ENCODE measurements at places on chromosomes 3 and 15.

DNA sequence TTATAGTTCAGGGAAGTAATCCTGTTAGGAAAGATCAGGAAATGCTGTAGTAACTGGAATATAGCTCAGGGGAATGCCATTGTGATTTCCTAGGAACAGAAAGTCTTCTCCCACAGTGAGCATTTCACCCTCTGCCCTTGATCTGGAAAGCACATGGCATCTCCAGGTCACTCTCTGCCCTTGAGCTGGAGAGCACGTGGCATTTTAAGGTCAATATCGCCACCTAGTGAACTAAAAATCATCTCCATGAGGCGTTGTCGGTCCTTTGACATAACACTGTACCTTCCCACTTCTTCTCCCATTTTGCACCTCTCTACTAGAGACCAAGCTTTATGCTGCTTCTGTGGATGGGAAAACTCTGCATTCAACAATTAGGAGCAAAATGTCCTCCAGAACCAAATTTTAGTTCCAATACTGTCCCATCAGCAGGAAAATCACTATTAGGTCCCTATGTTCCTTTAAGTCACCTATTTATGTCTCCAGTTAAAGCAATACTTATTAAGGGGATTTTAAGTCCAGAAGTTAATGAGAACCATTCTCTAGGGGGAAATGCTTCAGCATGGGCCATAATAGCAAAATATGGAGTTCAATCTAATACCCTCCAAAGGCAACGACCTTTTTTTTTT lies 54.7 kb upstream of the GK5 start:
- peak; percentile 64 for DNase-seq

DNA sequence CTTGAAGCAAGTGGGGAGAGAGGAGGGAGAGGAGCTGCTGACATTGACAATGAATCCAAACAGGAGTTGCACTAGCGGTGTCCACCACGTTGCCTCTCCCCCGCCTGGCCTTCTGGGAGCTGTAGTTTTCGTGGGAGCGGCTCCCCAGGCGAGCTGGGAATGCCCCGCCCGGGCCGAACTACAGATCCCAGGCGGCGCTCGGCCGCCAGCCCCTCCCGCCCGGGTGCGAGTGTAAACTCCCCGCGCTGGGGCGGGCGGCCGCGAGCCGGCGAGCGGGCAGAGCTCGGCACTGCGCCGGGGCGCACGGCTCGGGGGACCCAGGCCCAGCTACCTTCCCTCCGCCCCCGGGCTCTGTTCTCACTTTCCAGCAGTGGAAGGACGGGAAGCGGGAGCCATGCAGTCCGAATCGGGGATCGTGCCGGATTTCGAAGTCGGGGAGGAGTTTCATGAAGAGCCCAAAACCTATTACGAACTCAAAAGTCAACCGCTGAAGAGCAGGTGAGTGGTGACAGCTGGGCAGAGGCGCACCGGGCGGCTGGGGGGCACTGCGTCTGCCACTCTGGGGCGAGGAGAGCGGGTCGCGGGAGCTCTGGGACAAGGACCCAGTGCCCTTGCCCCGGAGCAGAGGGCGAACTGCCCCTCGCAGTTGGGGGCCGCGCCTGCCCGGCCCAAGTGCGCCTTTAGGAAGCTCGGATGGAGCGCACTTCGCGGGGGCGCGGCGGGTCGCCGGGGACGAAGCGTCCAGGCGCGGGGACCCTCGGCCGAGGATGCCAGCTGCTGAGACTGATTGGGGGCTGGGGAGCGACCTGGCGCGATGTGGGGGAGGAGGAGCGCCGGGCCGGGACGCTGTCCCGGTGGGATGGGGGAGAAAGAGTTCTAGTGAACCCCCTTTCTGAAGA lies at the start of gene MITF:
Gene MITF (plus strand): TSS at position 261 of the 899 bp plus-strand sequence. CDS start 134 bp downstream, at position 395.
- DNase-seq, result peak; percentile 91

DNA sequence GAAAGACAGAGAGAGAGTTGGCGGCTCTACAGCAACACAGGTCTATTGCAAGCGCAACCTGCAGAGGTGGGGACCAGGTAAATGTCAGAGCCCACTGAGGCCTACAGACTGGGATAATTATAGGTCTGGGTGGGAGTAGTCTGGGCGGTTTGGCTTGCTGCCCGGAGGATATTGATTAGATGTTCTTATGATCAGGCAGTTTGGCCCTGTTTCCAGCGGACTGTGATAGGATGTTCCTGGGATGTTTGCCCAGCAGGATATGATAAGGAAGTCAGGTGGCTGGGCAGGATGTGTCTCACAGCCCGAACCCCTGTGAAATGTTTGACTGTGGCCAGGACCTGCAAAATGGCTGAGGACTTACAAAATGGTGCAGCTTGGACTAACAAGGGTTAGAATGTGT lies 364.9 kb downstream of the NAALADL2 start:
- peak; percentile 72 for DNase-seq

DNA sequence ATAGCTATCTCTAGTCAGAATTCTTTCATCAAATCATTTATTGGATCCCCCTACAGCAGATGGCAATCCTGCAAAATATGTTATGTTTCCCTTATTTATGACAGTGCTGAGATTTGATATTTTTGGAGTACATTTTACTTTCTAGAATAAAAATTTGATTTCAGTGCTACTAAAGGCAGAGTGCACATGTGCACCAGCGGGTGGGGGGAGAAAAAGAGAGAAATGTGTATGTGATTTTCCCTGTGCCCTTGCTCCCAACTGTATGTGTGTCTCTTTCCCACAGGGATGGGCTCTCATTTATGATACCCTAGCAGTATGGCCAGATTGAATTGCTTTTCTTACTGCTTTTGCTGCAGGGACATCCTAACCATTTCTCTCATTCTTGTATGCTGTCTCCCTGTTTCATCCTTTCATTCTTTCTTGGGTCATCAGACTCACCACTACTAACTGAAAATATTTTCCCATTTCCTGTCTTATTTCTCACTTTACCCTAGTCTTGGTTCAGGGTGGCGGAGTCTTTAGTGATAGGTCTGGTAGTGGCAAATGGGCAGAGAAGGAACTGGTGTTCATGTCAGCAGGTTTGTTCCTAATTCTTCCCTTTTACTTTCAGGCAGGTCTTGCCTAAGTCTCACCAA lies 140.7 kb downstream of the TCF12 start:
- no peak for DNase-seq

DNA sequence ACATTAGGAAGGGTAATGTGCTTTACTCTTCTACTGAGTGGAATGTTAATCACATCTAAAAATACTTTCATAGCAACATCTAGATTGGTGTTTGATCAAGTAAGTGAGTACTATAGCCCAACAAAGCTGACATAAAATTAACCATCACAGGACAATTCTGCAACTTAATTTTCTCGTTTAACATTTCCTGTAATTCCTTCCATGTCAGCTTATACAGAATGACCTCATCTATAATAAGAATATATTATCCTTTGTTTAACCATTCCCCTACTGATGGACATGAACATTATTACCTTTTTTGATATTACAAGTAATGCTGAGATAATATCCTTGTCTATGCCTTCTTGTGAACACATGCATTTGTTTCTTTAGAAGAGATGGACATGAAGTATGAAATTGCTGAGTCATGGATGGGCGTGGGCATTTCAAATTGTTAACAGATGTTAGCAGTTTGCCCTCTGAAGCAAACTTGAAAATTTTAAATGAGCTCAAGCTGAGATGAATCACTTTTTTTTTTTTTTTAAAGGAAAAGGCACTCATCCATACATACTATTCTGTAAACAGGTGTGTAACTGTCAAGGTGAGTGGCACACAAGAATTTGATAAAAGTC lies 85.1 kb downstream of the OXNAD1 start:
- no peak for DNase-seq

- no peak for DNase-seq
Observed at GRCh38 chr3:60983906-60984305, 267.3 kb downstream of the FHIT start.

- DNase-seq, result no peak
Observed at GRCh38 chr15:96392380-96393208, 62.1 kb downstream of the NR2F2 start.

DNA sequence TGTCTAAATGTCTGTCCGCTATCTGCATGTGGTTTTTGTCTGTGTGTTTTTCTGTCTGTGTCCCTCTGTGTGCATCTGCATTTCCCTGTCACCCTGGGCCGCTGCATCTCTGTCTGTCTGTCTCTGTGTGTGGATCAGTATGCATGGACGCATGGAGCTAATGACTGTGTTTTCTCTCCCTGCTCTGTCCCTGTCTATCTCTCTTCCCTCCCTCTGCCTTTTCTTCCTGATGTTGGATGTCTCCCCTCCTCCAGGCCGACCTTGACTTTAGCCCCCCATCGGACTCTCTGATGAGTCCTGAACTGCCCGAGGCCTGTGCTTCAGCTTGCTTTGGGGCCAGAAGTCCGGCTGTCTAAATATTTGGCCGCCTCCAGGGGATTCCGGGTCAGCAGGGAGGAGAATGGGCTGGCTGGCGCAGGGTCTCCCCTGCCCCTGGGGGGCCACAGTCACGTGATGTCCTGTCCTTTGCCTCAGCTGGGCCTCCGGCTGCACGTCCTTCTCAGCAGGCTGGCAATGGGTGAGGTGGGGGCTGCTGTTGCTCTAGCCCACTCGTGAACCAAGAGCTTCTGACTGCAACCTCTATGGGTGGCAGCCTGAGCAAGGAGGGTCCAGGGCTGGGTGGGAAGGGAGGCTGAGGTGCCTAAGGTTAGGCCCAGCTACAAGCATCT lies 3.7 kb downstream of the SLC38A3 start:
- DNase-seq, result no peak

DNA sequence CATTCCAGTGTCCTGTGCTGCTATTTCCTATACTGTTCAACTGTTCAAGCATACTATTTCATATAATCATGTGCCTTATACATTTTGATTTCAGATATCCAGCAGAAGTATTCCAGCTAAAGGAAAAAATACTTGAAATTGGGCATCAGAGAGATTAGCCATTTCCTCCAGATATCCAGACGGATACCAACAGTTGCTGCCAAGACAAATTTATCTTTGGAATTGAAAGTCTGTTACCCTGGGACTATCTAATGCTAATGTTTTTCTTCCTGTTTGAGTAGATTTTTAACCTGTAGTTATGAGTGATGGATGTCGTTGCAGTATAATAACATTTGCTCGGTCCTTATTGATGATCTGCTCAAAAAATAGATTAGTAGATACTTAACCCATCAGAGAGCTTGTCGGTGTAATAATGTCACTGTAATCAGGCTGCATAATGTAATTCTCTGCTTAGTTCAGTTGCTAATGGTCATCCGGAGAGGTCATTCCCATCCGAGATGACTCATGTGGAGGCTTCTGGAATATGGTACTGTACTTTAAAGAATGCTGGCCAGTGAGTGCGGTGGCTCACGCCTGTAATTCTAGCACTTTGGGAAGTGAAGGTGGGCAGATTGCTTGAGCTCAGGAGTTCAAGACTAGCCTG lies 51.5 kb downstream of the TIMP4 start:
- DNase-seq, result no peak

GRCh38 chr3:39137991-39138803 lies 15.2 kb downstream of the CSRNP1 start:
- no peak for DNase-seq

- DNase-seq, result no peak
Observed at GRCh38 chr15:52369455-52369854, 73.9 kb upstream of the MYO5C start.

DNA sequence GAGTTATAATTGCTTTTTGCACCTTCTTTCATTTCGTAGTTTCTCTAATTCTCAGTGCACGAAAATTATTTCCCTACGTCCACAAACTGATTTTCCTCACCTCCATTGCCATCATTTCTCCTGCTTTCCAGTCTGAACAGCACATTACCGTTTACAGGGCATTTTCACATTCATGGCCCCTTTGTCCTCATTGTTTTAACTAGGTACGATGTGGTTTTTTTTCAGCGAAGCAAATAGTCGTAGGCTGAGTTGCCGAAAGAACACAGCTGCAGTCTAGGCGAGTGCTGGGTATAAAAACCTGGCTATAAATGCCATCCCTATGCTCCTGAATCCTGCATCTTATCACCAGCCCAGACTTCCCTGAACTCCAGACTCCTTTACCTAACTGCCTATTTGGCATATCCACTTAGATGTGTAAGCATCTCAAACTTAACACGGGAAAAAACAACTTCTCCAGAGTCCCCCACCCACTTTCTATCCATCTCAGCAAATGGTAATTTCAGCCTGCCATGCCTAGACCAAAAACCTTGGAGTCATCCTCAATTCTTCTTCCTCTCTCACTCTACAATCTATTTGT lies 691 bp upstream of the FSIP1 start:
- no peak for DNase-seq

DNA sequence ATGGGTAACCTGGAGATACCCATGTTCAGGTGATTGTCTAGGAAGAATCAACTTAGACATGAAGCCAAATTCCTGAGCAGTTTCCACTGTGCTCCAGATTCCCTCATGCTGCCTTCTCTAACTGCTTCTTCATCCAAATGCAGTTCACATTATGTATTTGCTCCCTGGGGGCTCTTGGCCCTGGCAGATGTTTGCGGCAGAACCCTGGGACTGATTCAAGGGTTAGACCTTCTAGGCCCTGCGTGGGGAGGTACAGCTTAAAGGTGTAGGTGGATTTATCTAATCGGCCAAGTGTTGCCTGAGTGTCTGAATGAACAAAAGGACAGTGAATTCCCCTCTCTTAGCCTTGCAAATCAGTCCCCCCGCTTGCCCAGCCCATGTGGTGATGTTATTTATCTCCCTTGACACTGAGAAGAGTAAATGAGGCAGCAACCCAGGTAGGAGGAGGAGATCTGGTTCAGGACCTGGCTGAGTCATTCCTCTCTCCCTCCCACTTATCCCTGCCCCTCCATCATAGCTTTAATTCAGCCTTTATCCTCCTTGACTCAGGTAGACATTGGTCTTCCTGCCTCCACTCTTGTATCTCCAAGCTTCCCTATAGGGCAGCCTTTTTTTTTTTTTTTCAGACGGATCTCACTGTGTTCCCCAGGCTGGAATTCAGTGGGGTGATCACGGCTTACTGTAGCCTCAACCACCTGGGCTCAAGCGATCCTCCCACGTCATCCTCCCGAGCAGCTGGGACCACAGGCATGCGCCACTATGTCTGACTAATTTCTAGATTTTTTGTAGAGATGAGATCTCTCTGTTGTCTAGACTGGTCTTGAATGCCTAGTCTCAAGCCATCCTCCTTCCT lies 54.8 kb downstream of the MAGEF1 start:
- DNase-seq, result no peak

GRCh38 chr15:73928241-73928579 lies 1.9 kb downstream of the LOXL1 start:
- no peak for DNase-seq

DNA sequence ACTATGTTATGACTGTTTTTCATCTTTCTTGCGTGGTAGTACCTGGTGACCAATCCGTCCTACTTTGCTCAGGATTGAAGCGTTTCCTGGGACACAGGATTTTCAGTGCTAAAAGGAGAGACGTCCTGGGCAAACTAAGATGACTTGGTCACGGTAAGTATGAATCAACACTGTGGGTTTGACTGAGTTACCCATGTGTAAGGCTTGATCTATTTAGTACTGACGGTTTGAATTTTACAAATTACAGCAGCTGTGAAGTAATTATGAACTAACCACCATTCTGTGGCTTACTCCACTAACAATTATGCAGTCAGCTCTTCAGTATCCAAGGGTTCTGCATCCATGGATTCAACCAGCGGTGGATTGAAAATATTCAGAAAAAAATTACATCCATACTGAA lies 172.9 kb upstream of the FEZF2 start:
- DNase-seq, result no peak

GRCh38 chr3:40872258-40872920 lies 326.9 kb upstream of the CTNNB1 start:
- DNase-seq, result no peak

GRCh38 chr3:110485389-110485788 lies 586.2 kb upstream of the NECTIN3 start:
- no peak for DNase-seq

- no peak for DNase-seq
Observed at GRCh38 chr15:96066852-96067495, 263.5 kb upstream of the NR2F2 start.

All from Calu3 (cell line).